ENCODE measurements at places on chromosomes 5 and 9.

DNA sequence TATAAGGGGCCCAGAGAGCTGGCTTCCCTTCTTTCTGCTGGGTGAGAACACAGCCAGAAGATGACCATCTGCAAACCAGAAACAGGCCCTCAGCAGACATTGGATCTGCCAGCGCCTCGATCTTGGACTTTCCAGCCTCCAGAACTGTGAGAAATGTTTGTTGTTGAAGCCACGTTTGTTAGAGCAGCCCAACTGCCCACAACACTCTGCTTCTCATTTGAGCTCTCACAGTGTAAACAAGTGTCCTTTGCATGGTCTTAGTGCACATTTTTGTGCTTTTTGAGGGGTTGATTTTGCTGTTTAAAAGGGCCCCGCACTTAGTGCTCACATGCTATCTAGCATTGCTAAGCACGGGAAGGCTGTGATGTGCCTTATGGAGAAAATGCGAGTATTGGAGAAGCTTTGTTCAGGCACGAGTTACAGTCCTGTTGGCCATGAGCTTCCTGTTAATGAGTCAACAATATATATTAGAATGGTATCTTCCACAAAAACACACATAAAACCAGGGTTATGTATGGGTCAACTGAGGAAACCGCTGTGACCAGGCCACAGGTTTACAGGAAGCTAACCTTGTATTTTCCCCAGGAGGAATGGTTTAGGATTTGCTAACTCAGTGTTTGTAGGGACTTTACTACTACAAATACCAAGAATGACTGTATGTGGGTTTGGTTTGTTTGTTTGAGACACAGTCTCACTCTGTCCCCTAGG is 11.9 kb downstream of the CMBL start:
- DNase-seq: no peak

- DNase-seq: no peak
Measured at GRCh38 chr5:111517853-111518501, 5.6 kb upstream of the STARD4 start.

DNA sequence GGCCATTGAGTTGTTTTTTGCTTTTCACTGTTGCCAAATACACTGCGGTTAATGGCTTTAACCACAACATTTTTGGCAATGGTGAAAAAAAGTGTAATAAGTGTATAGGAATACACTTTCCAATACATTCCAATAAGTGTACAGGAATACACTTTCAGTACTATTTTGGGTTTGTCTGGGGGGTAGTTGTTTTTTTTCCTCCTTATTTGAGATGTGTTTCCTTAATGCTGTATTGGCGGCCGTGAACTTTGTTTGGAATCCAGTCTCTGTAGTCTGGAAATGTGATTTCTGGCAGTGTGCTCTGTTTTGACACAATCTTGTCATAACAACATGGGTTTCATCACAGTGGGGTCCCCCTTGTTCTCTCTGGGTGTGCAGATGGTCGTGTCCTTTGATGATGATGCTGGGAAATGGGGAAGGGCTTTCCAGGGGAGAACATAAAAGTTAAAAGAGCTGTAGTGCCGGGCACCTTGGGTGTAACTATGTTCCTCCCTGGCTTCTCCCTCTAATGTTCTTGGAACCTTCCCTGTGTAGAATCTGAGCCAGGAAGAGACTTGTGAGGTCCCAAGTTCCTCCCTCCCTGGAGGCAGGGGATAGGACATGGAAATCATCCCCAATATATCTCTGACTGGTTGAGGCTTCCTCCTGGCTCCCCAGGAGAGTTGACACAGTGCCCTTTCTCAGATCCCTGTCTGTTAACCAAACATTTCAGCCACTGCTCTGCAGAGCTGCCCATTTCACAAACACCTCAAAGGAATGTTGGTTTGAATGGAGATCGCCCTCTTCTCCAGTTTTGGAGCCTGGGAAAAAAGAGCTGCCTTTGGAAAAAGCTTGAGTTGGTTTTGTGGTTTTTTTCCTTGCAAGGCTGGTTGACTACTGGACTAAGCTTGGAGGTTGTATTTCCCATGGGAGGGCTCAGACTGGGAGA is 44.8 kb downstream of the RCL1 start:
- DNase-seq: no peak

GRCh38 chr5:181203093-181203711 is 1.8 kb downstream of the TRIM7 start:
- no peak for DNase-seq
